ENCODE measurements at places on chromosomes 1 and 21. TPM values are rescaled to one million over a fixed set of nuclear protein-coding genes. Genes with fewer than 3 reads are reported as not detected.

The IFI44L gene
- 5.5 TPM for total RNA-seq

The GALNT2 gene
- 36.8 TPM for total RNA-seq

The ZNF683 gene
- total RNA-seq = not detected

The FBLIM1 gene
- 83.6 TPM for total RNA-seq

The ZFP69B gene
- total RNA-seq = 0.63 TPM

The KLF17 gene
- not detected for total RNA-seq

The MTMR11 gene
- 9.7 TPM for total RNA-seq

The AVPR1B gene
- not detected for total RNA-seq

The CD48 gene
- 4.1 TPM for total RNA-seq

The GUCA2B gene
- not detected for total RNA-seq

The EXO1 gene
- not detected for total RNA-seq

The ZNF697 gene
- 10.6 TPM for total RNA-seq

The TTLL7 gene
- 27.9 TPM for total RNA-seq

The AMY1B gene
- total RNA-seq = not detected

The CYP4A22 gene
- not detected for total RNA-seq

The SYCP1 gene
- not detected for total RNA-seq

The C1orf56 gene
- 5.8 TPM for total RNA-seq

All from right cardiac atrium (tissue), 5 donors.